ENCODE measurements at places on chromosomes 5 and 9.

DNA sequence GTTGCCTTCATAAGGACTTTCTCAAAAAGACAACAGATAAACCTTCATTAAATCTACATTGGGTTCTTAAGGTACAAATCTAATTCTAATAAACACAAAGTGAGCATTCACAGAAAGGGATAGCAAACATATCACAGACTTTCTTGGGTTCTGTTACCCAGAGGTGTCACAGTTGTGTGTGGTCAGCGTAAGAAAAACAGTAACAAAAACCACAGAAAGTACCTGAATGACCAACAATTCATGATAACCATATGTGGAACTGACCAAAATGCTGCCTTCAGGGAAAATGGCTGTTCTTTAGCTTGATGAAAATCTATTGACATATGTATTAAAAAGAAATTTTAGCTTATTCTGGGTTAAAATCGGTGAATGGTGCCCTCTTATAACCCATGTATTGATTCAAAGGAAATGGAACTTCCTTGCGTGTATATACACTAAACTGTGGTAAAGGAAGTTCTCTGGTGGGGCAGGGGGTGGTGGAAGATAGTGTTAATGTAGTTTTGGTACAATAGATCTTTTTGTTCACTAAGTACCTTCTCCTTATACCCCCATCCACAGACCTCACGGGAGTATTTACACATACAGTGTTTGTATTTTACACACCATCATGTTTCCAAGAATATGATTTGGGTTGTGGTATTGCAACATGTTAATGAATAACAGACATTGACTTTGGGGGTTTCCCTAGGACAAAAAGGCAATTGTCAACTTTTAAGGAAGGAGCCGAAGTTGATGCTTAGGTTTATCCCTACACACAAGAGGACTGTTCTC lies 152.5 kb downstream of the APBA1 start:
- no peak for DNase-seq

DNA sequence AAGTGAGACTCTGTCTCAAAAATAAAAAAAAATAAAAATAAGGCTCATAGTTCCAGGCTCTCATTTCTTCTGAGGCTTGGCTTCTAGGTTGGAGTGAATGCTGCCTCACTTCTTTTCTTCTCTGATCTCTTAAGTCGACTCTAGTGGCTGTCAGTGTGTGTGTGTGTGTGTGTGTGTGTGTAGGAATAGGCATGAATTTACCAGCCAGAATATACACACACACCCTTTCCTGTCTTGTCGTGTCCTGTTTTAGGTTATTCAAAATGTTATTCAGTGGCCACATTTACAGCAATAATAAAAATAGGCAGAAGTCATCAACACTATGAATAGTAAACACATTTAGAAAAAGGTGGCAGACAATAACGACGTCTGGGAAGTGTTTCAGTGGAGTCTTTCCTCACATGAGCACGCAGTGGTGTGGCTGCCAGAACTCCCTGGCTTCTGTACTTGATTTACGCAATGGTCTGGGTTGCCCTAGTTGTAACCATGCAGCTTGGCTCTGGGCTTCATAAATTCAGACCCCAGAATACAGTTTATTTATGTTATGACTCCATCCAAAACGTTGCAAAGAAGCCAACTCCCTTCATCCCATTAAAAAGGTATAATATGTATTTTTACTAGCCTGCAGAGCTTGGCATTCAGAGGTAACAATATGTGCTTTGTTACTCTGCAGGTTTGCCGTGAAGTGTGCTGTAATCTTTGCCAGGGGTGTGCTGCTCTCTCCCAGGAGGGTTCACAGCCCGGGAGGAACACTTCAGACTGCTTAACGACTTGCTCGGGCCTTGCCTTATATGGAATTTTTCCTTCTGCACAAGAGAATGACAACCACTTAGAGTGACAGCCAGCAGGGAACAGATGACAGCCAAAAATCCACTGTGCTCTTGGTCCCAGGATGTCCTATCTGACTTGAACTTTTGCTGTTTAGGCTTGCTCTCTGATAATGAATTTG lies 34.4 kb upstream of the PALM2AKAP2 start:
- no peak for DNase-seq

GRCh38 chr9:36559036-36559695 lies 13.5 kb upstream of the MELK start:
- DNase-seq, result no peak

GRCh38 chr9:116686135-116686534 lies 970 bp upstream of the TRIM32 start:
- DNase-seq, result no peak

DNA sequence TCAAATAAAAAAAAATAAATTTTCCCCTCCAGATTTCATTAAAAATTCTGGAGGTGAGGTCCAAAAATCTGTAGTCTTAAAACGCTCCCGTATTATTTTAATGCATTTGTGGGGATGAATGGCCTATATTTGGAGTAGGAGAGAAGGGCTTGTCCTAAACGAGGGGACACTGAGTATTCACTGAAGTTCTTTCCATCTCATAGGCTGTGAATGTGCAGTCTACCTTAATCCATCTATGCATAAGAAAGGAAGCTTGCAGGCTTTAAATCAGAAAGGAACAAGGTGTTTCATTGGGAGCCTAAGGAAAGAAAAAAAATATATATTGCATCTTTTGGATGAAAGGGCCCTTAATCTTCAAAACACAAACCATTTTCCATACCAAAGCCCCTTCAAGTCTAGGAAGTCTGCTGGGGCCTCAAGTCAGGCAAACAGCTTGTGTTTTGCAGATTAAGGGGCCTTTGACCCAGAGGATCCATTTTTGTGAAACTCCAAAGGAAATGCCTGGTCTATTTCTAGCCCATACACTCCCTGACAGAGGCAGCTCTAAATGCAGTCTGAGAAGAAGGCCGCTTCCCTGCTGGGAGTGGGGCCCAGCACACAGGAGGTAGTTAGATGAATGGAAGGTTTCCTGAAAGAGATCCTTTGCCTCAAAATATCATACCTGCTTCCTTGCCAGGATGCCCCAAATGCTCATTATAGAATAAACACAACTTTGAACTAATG lies 35.6 kb downstream of the BRINP1 start:
- no peak for DNase-seq

All from KBM-7 (cell line).